ENCODE measurements at places on chromosomes 13 and 19.
A peak's percentile ranks its signal among the peaks of the same experiment; 100 is the strongest.

- DNase-seq: no peak
Measured at GRCh38 chr19:27972291-27973040, 1240.5 kb downstream of the UQCRFS1 start.

DNA sequence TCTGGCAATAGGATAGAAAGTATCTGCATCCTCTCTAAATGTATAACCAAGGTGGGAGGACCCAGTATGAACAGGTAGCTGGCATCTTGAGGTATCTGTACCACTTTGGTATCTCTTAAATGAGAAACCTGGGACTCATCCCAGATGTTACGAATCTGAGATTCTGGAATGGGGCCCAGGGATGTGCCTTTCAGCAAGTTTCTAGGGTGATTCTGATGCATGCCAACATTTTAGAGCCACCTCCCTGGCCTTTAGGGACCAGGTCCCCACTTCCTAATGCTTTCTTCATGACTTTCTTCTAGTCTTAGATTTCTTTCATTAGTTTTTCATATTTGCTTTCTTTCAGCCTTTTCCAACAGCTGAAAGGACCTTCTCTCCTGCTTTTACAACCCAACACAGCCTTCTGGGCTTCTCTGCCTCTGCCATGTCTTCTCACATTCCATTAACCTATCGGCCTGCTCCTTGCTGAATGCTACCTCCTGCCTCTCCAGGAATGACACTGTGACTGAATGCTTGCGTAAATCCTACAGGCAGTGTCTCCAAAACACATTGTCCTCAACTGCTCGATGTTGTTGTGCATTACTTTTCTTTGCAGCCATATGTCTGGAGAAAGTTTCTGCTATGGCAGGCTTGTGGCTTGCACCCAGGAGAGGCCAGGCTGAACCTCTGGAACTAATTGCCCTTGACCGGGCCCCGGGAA lies 284.0 kb downstream of the DNAJC15 start:
- DNase-seq: no peak

DNA sequence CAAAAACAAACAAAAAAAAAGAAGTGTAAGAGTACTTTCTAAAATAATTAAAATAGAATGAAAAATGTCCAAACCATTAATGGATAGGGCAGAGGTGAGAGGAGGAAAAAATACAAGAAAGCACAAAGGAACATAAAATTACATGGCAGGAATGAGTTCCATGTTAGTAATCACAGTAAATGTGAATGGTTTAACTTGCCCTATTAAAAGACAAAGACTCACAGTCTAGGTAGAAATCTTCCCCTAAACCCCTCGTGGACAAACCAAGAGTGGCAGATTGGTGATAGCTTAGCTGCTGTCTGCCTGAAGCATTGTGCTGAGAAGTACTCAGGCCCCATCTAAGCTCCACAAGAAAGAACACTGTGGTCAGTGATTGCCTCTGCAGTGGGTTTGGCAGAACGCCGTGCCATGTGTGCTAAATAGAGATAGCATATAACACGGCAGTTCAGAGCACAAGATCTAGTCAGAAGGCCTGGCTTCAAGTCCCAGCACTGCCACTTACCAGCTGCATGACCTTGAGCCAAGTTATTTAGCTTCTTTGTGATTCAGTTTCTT lies 103.5 kb downstream of the DPF1 start:
- DNase-seq: peak; percentile 93

DNA sequence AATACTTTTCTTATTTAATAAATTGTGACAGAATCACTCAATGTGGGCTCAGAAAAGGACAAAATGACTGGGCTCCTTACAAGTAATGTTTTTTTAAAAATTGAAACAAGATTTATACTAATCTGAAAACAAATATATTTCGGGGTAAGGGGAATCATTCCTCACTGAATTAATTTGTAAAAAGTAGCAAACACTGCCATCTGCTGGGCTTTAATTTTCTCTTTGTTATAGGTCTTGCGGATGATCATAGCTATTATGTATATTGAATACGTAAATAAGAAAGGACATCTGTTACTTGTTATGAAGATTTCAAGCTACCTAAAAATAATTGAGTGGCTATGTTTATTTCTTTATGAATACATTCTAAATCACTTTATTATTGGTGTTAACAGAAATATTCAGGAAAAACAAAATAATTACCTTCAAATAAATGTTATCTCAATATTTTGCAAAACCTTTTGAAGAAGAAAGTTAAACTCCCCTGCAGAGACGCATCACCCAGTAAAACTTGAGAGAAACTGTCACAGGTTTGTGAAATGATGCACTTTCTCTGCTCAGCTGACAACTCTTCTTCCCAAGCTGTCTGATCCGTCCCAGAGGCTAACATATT lies 17.8 kb upstream of the ENOX1 start:
- peak; percentile 81 for DNase-seq

GRCh38 chr13:36126491-36126890 lies 4.7 kb downstream of the DCLK1 start:
- DNase-seq: no peak

DNA sequence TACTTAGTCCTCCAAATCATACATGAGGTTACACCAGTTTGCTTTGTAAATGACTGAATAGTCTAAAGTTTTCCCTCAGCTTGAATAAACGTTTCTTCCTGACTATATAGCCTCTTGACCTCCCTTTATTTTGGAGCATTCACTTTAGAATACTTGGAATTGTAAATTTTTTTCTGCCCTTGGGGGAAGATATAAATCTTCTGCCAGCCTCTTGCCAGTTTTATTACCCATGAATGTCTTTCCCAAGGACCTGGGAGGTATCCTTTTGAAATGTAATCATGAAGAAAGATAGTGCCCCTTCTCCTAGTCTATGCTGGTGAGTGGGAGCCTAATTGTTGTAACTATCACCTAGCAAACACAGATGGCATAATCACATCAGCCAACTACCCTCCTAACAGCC lies 2033.9 kb upstream of the PCDH20 start:
- DNase-seq: no peak

DNA sequence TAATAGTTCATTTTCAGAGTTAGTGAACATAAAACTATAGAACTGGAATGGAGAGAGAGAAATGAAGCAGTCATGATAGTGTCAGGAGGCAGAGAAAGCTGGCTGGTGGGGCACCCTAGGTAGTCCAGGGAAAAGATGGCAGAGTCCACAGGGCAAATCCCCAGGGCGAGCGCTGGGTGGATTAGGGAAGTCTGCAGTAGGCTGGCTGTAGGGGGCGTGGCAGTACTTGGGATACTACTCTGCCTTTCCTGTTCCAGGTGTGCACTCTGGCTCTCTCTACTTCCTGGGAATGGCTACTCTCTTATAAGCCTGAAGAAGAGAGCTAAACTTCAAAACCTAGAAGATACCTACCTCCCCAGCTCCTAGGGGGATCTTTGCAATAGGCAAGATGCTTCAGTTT lies 232.9 kb upstream of the SLC10A2 start:
- DNase-seq: no peak

DNA sequence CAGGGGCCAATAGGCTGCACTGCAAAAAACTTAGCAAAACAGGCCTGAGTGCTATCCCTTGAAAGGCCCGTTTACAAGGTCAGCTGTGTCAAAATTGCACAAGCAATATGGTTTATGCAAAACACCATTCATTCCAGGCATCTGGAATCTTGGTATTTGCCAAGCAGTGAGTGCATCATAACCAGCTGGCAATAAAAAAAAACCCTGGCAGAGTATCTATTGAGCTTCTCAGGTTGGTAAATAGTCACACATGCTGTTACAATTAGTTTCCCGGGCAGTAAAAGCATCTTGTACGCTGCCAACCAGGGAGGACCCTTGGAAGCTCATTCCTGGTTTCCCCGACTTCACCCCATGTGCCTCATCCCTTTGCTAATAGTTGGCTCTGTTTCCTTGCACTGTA lies 21.3 kb downstream of the ZNF77 start:
- DNase-seq: no peak

DNA sequence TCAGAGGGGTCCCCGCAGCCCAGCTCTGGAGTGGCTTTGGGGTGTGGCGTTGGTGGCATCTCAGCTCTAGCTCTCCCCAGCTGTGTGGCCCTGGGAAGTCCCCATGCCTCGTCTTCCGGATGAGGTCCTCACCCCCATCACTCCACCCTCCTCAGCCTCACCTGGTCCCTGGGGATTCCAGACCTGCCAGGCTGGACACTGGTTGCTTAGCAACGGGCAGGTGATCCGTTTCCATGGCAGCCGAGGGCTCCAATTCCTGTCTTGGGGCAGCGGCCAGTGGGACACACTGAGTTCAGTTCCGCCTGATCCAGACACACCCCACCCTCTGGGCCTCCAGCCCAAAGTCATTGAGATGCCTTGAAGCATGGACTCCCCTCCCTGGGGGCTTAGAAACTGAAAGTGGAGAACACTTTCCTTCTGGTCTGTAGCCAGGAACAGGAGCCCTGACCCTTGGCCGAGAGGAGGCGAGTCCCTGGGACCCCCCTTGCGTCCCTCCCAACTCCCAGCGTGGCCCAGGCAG lies 7.7 kb upstream of the MISP start:
- DNase-seq: no peak

- DNase-seq: peak; percentile 46
Measured at GRCh38 chr19:1231729-1232637, 5.8 kb downstream of the CBARP start.

GRCh38 chr13:47556703-47557102 lies 444.4 kb downstream of the SUCLA2 start:
- DNase-seq: no peak

DNA sequence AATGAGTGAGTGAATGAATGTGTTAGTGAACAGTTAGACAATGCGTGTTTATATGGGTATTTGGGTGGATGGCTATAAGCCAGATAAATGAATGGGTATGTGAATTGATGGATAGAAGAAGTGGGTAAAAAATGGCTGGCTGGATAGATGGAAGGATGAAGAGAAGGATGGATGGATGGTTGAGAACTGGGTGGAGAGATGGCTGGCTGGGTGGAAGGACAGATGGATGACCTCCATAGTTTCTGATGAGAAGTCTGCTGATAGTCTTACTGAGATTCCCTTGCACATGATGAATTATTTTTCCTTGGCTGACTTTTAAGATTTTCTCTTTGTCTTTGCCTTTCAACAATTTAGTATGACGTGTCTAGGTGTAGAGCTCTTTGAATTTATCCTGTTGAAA lies 57.4 kb downstream of the RYR1 start:
- no peak for DNase-seq

DNA sequence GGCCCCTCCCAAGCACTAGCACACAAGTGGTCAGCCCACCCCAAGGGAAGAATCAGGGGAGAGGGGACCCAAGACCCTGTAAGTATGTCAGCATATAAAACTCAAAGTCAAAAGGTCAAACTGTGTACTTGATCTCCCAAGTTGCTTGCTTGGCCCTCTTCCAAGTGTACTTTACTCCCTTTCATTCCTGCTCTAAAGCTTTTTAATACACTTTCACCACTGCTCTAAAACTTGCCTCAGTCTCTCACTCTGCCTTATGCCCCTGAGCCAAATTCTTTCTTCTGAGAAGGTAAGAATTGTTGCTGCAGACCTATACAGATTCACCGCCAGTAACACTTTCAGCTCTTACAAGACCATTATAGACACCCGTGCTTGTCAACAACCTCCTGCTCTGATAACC lies 15.1 kb upstream of the RNASEH2B start:
- DNase-seq: no peak

DNA sequence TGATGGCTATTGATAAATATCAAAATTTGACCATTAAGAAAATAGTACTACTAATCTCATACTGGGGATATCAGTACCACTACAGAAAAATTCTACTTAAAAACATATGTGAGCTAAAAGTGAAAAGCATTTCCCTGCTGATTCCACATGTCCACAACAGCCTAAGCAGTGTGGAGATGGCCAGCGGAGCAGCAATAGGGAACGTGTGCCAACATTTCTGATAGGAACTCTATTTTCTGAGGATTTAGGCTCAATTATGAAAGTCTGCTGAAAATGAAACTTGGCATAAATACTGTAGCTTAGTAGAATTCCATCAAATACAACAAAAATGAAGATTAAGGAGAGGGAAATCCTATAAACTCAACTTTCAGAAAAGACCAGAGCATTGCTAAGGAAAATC lies 311.6 kb downstream of the ENOX1 start:
- no peak for DNase-seq

DNA sequence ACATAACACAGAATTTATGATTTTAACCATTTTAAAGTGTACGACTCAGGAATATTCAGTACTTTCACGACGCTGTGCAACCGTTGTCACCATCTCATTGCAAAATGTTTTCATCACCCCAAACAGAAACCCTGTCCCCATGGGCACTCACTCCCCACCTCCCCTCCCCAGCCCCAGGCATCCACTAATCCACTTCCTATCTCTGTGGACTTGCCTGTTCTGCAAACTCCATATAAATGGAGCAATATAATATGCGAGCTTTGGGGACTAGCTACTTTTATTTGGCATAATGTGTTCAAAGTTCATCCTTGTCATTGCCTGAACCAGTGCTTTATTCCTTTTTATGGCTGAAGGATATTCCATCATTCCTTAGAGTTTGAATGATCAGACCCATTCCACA lies 7.3 kb upstream of the INSR start:
- DNase-seq: no peak

- DNase-seq: peak; percentile 64
Measured at GRCh38 chr19:19459707-19460251, 54.3 kb downstream of the GATAD2A start.

GRCh38 chr13:113029061-113029445 lies 60.0 kb downstream of the MCF2L start:
- DNase-seq: no peak

DNA sequence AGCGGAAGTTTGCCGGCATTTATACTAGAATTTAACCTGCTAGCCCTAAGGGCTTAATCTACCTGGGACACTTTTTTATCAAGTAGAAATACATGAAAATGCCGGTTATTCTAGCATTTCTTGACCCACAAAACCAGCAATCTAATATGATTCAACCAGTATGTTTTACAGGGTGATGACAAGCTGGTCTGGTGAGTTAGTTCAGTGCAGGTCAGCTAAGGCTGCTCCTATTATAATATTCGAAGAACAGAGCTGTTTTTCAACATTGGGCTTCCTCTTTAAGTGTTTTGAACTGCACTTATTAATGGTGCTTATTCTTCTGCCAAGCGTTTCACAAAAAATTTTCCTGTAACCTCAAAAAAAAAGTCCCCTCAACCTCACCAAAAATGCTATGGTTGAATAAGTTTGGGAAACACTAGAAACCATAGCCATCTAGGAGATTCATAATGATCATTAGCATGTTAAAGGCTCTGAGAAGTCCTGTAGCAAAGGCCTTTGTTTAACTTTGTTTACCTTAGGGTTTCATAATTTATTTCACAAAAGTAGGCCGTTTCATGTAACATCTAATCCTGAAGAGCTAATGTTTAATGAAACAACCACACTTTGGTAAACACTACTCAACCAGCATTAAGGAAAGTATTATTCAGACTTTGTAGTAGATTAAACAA lies 526.6 kb downstream of the KLF12 start:
- DNase-seq: no peak

GRCh38 chr13:26599403-26599802 lies 41.9 kb downstream of the WASF3 start:
- no peak for DNase-seq

GRCh38 chr13:65342541-65343337 lies 1887.4 kb downstream of the PCDH9 start:
- DNase-seq: peak; percentile 4

- DNase-seq: no peak
Measured at GRCh38 chr13:44854313-44855060, 134.8 kb downstream of the NUFIP1 start.

GRCh38 chr13:76813891-76814290 lies 72.3 kb downstream of the KCTD12 start:
- peak; percentile 26 for DNase-seq

Measured in hematopoietic multipotent progenitor cell treated with erythropoietin and hydrocortisone succinate and interleukin-3 and kit ligand, for 6 days (in vitro differentiated cells).